ENCODE measurements at places on chromosomes 7 and 10.

DNA sequence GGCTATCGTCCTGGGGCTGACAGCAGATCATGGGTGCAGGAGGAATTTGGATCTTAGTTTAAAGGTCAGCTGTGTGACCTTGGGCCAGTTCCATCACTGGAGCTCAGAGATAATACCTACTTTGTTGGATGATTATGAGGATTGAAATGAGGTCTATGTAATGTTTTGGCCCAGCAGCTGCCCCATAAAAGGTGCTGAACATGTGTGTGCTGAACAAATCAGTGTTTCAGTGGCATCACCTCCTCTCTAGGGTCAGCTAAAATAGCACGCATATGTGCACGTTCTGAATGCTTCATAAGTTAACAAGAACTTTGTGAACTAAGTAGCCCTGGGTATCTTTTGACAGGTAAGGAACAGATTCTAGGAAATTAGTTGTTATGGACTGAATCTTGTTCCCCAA is 84.8 kb upstream of the LRRC18 start:
- DNase-seq = no peak

- no peak for DNase-seq
Measured at GRCh38 chr10:114811862-114812261, 9.7 kb upstream of the FHIP2A start.

- DNase-seq = no peak
Measured at GRCh38 chr10:43186150-43186549, 47.9 kb downstream of the CSGALNACT2 start.

DNA sequence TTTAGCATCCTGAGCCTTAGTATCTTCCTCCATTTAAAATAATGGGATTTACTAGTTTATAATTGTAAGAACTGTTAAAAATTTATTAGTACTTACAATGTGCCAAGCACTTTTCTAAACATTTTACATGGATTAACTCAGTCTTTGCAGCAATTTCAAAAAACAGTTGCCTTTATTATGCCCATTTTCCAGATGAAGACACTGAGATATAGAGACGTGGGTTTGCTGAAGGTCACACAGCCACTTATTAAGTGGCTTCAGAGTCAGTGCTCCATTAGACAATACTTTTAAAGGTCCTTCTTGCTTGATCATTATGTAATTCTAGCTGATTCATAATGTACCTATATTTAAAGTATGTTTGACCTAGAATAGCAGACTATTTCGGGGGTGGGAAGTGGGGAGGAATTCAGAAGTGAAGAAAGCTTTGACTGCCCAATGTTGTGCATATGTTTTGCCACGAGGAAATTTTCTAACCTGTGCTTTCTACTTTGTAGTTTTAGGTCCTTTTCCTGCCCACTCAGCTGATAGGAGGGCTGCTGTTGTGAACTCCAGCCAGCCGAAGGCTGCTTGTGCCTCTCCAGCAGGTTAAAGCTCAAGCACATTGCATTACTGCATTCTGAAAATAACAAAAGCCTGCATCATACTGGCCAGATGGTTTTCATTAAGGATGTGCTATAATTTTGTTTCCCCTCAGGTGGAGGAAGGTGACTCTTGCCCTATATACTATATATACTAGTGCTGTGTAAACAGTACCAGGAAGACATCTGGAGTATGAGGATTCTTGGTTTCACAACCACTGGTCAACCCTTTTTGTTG is 4.3 kb downstream of the PLEKHA8 start:
- DNase-seq = no peak

- DNase-seq = no peak
Measured at GRCh38 chr7:157658851-157659412, 322.1 kb downstream of the DNAJB6 start.

GRCh38 chr10:10892290-10892875 is 125.3 kb upstream of the CELF2 start:
- DNase-seq = no peak

DNA sequence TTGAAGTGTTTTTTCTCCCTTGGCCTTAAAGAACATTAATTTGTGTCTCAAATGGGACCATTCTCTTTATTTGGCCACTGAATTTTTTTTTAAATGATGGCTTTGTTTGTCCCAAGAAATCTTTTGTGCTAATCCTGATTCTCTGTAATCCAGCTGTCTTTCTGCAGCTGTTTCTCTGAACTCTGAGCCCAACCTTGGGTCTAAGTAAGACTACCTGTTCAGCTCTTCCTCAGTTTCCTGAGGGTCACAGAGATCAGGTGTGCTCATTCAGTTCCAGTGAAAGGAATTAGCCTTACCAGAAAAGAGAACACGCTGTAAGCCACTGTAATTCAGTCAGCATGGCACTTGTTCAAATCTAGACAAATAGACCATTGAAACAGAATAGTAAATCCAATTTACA is 94.2 kb downstream of the ANKIB1 start:
- no peak for DNase-seq

- no peak for DNase-seq
Measured at GRCh38 chr7:47610506-47611044, 28.7 kb upstream of the TNS3 start.

DNA sequence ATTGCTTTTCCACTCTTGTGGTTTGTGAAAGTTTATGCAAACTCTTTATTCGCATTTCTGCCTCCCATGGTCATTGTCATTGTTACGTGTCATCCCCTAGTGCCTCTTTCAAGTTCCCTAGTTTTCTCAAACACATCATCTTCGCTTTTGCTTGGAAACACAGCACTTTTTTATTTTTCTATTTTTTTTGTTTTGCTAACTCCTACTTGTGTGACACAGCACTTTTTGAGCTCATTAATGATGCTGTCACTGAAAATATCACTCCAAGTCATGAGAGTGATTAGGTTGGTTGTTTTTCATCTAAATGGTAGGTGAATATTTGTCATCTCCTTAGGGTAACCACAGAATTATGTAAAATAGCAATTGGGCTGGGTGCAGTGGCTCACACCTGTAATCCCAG is 8.5 kb upstream of the STX1A start:
- no peak for DNase-seq

DNA sequence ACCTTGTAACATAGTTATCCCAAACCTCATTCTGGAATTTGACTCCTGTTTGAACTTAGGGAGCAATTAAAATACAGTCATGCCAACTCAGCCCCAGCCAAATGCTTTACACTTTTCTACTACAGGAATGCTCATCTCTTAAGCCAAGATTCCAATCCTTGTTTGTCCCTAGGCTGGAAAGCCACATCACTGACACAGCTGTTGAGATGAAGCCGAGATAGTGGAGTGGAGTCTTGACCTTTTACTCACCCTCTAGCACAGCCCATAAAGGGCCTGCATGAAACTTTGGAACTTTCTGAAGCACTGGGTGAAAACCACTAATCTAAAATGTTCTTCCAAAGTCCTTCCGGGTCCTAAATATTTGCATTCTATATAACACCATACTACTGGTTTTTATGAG is 247.3 kb downstream of the ETV1 start:
- no peak for DNase-seq

GRCh38 chr10:44952779-44953231 is 6.8 kb upstream of the RASSF4 start:
- DNase-seq = no peak

- DNase-seq = no peak
Measured at GRCh38 chr10:23892296-23892695, 316.6 kb upstream of the KIAA1217 start.

DNA sequence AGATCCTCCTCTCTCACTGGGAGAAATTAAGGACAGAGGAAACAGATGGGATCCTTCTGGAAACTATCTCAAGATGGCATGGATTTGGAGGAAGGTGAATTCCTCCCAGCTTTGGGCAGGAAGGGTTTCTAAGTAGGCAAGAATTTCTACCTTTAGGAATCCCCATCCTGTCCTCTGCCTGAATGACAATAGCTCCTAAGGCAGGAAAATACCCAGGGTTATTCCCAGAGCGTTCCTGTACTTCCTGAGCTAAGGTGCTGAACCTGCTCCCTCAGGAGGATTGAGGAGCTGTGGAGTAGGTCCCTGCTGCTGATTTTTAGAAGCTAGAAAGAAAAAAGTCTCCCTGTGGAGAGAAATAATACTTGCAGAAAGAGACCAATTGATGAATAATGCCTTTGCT is 568 bp downstream of the MGAM2 start:
- no peak for DNase-seq

GRCh38 chr7:38862666-38863065 is 46.3 kb downstream of the VPS41 start:
- DNase-seq = no peak

DNA sequence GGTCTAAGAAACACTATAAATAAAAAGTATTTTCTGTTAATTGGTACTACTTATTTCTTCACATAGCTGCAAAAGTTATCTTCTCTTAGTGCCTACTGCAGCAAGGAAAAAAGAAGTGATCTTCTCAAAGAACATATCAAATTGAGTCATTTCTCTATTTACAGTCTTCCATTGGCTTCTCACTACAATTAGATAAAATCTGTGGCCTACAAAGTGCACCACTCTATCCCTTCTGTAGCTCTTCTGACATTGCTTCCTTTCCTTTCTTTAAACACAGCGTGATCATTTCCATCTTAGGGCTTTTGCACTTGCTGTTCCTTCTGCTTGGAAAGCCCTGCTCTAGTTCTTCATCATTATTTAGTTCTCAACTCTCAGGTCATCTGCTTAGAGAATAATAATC is 44.7 kb downstream of the MXI1 start:
- no peak for DNase-seq

DNA sequence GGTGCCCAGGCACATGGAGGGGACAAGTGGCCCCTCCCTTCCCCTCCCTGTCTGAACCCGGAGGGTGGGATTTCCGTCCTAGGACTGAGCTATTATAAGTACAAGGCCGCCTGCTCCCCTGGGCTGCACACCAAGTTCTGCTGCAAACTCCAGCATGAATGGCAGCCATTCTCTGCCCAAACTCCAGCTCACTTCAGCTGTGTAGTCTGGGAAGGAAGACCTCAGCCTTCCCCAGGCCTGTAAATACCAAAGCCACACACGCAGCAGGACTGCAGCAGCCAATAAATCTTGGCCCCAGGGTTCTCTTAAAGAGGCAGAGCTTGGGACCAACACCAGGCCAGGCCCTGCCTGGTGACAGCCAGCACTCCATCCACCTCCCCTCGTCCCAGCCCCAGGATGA is 291.3 kb upstream of the ZMIZ1 start:
- DNase-seq = no peak

DNA sequence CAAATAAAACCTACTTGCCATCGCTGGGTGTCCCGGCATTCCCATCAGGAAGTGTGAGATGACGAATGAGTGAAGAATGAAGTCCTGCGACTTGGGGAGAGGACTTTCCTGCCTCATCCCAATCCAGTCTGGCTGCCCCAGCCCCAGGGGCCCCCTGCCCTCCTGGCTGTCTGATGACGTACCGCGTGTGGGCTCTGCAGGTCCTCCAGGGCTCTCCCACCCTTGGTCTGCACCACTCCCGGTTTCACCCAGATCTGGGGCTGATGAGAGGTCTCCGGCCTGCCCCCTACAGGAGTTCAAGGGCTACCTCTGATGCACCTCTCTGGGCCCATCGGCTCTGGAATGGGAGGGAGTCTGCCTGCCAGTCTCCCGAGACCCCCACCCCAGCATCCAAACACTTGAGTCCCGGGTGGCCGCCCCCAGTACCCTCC is 9.8 kb downstream of the ATP6V1F start:
- DNase-seq = no peak

DNA sequence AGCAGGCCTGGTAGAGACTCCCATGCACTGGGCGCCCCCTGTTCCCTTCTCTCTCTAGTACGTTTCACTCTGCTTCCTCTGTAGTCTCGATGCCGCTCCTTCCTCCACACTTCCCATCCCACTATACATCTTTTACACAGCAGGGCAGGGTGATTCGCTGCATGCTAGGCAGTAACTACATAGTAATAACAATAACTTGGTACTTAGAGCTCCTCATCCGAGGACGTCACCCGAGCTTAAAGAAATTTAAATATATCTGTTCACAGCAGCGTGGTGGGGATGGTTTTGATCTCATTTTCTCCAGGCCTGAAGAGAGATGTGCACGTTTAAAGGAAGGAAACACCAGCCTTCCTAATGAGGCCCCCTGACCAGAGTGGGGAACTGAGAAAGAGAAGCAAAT is 276.9 kb downstream of the SKAP2 start:
- no peak for DNase-seq

GRCh38 chr10:8216893-8217292 is 162.4 kb downstream of the GATA3 start:
- DNase-seq = no peak

DNA sequence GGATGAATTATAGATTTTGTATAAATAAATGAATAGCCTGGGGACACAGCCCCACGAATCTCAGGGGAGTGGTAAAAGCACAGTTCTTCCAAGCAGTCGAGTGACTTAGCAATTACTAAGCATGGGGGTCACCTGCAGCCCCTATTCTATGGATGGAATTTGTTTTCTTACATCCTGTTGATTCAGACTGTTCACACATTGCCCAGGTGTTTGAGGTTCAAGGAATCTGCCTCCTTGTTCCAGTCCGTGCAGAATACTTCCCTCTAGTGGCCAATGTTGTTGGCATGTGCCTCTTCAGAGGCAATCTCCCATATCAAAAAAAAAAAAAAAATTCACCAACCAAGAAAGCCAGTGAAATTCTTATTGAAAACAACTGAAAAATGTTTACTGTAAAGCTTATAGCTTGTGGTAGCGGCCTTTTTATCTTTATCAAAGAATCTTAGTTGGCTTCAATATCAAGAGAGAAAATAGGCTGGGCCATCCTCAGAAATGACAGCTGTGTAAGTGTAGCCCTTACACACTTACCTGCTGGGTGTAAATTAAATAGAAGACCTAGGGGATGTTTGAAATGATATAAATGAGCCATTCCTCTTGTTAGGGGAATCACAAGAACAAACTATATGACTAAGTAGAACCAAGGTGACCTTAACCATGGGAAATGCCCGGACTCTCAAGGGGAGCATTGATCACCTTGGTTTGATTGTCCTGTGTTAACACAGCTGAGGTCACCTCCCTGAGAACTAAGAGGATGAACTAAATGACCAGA is 7.8 kb downstream of the LIPM start:
- DNase-seq = no peak

DNA sequence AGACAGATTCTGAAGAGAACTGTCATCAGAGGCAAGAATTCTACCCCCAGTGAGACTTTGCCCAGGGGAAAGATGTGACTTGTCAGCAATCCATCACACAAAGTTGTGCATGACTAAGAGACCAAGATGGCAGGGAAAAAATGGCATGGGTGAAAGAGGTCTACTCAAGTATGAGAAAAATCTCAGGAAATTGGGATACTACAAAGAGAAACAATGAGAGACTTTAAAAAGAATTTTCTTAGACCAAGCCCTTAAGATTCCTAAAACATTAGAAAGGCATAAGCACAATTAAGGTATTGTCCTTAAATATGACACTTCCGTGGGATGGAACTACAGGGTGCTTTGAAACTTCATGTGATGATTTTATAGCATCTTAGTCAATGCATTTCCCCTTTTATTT is 45.6 kb upstream of the PDE1C start:
- no peak for DNase-seq
